ENCODE measurements at places on chromosomes 6 and 20. TPM values are rescaled to one million over a fixed set of nuclear protein-coding genes. Genes with fewer than 3 reads are reported as not detected.

GRCh38 chr6:79586548-79586947, 44.6 kb upstream of the SH3BGRL2 start:
- DNase-seq: no peak

GRCh38 chr6:101001012-101001411, 119.9 kb upstream of the ASCC3 start:
- DNase-seq: no peak

GRCh38 chr6:17865798-17866725, 121.4 kb downstream of the KIF13A start:
- peak; percentile 80 for DNase-seq

GRCh38 chr6:108630050-108630714, 69.5 kb downstream of the FOXO3 start:
- no peak for DNase-seq

DNA sequence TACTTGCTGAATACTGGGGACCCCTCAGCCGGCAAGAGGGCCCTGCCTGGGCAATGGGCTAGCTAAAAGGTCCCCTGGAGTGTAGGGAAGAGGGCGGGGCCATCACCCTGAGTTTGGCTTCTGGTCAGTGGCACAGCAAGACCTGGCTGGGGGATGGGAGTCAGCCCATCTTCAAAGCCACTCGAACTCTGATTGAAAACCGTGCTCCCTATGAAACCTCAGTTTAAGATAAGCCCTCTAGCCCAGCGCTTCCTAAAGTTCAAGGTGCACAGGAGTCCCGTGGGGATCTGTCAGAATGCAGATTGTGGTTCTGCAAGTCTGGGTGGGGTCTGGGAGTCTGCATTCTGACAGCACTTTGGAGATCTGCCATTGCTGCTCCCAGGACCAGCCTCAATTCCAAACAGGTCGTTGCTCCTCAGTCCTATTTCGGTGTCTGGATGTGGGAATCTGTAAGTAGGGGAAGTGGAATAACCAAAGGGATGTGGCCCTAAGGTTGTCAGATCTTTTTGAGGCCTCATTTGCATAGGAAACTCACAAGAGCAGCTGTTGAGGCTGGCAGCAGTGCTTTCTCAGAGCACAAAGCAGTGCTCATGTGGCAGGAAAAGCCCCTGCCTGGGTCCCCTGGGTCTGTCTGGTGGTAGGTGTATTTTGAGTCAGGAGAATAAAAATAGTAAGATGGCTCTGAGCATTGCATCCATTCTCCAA, 85.3 kb upstream of the SCP2D1 start:
- no peak for DNase-seq

DNA sequence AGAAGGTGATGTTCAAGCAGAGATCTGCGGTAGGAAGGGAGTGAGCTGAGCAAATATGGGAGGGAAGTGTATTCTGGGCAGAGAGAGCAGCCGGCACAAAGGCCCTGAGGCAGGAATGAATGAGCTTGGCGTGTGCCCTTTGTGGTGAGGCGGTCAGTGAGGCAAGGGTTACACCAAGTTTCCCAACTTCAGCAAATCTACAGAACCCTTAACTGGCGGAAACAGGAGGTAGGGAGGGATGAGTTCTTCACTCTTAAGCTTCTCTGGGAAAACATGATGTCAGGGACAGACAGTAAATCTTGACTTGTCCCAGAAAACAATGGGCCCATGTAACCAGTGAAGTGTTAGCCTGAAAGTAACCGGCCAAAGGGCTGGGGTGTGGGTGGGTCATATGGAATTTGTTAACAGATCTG, 97.1 kb upstream of the PTPN1 start:
- no peak for DNase-seq

- no peak for DNase-seq
Observed at GRCh38 chr20:289693-290083, 862 bp downstream of the C20orf96 start.

DNA sequence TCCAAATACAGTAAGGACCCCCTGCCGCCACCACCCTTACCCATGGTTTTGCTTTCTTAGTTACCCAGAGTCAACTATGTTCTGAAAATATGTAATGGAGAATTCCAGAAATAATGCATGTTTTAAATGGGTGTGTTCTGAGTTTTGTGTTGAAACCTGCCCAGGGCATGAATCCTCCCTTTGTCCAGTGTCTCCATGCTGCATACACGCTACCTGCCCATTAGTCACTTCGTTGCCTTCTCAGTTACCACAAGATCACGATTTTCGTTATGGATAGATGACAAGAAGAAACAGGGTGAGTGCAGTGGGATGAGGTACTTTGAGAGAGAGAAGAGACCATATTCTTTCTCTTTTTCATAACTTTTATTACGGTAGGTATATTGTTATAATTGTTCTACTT, 10.6 kb downstream of the FARS2 start:
- DNase-seq: no peak

SYNJ2 gene
- 2.6 TPM for total RNA-seq
